ENCODE measurements at places on chromosomes 5 and 9.
A peak's percentile ranks its signal among the peaks of the same experiment; 100 is the strongest.

DNA sequence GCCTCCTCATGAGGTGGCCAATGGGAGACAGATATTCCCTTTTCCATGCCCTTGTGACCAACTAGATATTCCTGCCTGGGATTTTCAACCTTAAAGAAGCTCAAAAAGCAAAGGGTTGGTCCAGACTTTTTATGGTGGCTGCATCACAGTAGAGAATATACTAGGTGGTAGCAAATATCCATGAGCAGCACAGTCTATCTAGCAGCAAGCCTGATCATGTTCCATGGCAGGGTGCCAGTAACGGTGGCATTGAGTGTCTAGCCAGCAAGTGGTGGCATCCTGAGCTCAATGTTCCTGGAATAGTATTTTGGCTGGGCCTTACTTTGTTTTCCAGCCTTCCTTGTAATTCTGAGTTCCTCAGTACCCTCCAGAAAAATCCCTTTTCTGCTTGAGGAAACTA is 25.8 kb downstream of the CDC25C start:
- no peak for DNase-seq

DNA sequence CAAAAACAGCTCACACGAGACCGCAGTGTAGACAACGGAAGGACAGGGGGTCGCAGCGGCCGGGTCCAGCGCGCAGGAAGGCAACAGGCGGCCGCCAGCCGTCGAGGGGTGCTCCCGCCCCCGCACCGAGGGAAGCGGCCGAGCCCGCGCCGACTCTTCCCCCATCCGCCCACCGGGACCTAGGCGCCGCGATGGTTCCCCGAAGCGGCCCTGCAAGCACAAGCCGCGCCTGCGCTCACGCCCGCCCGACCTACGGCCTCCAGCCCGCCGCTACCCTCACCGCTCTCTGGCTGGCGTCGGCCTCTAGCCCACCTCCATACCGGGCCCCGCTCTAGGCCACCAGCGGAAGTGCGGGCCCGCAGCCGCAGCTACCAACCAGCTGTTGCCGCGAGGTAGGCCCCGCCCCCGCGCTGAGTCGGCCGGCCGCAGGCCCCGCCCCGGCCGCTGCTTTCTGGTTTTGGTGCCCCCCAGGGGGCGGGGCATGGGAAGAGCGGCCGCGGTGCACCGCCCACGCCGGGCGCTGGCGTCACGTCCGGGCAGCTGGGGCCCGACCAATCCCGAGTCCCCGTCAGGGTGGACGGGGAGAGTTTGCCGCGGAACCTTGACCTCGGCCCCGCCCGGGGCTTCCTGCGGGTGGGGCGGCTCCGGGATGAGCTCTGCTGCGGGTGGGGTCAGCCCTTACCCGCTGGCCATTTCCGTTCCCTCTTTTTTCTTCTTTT is at the start of gene SETX:
Gene SETX (minus strand): TSS at position 350 of the 719 bp plus-strand sequence. CDS start 5,558 bp downstream, outside the sequence.
- DNase-seq, result peak; percentile 74

DNA sequence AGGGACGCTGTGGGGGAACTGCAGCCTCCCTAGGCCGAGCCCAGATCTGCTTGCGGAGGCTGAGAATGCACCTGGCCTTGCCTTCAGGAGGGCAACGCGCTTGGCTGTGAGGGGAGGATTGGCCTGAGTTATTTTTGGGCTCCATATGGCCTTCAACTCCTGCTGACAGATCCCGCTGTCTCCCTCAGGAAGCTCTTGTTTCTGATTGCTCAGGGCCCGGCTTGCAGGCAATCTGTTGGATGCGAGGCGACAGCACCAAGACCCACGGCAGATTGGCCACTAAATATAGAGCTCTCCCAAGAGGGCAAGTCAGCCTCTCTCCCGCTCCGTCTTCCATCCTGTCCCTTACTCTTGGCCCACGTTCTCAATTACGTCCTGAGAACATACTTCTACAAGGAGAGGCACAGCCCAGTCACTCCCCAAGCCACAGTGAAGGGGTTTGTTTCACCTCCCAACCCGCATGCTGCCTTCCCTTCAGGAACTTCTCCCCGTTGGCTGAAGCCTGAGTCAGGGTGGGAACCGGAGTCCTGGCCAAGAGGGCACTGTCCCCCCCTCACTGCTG is 53.6 kb downstream of the RASGEF1C start:
- no peak for DNase-seq

DNA sequence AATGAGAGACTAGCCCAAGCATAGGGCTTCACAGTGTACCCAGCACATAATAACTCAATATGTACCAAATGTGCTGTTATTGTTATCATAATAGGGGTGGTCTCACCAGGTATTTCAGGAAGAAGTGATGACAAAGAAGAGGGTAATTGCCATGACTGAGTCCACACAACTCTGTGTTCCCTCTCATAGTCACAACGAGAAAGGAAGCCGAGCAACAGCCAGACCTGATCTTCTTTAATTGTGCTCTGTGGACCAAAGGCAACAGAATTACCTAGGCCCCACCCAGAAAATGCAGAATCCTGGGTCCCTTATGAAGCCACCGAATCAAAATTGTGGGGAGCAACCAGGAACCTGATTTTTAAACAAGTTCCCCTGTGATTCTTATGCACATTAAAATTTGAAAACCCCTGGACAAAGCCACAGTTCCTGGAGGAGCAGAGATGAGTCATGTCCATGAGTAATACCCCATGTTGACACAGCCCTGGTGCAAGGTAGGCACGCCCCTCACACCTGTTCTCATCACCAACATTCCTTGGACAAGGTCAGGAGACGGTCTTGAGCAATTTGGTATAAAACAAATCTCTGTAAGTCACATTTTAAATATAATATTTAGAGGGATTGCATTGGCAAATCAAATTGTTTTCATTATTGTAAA is 5.2 kb downstream of the FGF1 start:
- DNase-seq, result no peak

- DNase-seq, result no peak
Measured at GRCh38 chr9:137486141-137486490, 27.0 kb upstream of the NSMF start.

- DNase-seq, result no peak
Measured at GRCh38 chr5:115429345-115429940, 115.1 kb downstream of the FEM1C start.

DNA sequence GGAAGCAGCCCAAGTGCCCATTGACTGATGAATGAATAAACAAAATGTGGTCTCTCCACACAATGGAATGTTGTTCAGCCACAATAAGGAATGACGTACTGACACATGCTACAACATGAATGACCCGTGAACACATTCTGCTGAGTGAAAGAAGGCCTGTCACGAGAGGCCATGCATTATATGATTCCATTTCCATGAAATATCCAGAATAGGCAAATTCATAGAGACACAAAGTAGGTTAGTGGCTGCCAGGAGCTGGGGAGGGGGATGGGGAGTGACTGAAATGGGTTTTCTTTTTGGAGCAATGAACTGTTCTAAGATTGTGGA is 41.4 kb downstream of the BICD2 start:
- DNase-seq, result no peak

DNA sequence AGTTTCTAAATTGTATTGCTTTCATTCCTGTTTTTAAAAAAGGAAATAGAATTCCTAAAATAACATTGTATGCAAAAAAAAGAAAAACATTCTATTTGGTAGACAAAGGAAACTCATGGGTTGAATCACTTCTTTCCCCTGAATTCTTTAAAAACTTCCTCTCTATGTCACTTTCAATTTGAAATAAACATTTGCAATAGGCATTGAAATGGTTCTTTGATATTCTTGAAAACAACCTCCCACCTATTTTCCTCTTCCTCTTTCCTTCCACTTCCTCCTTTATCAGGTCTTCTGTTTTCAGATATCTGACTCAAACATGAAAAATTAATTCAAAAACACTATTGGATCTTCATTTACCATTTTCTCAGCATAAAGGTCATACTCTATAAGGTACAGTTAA is 442.0 kb upstream of the MEF2C start:
- DNase-seq, result no peak
